ENCODE measurements at places on chromosomes 4 and X.
A peak's percentile ranks its signal among the peaks of the same experiment; 100 is the strongest.

DNA sequence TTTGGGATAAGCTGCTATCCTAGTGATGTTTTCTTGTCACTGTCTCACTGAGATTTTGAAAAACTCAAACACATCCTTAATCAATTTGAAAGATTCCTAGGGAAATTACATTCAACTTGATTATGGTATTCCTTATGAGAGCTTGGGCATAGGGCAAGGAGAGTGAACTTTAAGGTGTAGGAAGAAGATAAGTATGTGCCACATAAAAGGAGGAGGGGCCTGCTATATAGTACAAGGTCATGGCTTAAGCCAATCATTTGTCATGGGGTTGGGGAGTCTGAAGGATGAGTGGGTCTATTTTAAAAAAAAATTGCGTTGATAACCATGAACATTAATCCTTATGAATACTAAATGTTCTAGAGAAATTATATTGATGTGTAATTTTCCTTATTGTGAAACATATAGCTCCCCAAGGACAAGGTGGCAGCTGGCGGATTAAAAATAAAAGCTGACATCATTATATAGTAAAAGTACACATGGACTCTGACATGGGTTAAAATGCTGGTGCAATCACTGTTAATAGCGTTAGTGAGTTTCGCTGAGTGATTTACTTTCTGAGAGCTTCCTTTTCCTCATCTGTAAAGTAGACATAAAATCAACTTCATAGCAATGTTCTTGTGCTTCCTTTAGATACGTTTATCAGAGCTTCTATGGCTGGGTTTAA, 17.4 kb downstream of the GALNT7 start:
- DNase-seq = peak; percentile 84

GRCh38 chrX:135535077-135535940, 14.8 kb downstream of the INTS6L start:
- no peak for DNase-seq

DNA sequence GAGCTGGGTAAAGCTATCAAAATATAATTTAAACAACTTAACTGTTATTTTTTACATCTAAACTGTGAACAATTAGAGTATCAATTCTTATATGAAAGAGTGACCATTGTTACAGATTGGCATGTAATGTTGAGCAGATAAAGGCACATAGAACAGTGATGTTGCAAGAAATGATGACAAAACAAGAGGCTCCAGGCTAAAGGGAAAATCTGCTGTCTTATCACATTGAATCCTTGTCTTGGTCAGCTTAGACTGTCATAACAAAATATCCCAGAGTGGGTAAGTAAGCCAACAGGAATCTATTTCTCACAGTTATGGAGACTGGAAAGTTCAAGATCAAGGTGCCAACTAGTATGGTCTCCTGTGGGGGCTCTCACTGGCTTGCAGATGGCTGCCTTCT, 154.1 kb upstream of the PPP3CA start:
- no peak for DNase-seq

GRCh38 chr4:177596035-177596434, 153.8 kb upstream of the AGA start:
- peak; percentile 26 for DNase-seq

DNA sequence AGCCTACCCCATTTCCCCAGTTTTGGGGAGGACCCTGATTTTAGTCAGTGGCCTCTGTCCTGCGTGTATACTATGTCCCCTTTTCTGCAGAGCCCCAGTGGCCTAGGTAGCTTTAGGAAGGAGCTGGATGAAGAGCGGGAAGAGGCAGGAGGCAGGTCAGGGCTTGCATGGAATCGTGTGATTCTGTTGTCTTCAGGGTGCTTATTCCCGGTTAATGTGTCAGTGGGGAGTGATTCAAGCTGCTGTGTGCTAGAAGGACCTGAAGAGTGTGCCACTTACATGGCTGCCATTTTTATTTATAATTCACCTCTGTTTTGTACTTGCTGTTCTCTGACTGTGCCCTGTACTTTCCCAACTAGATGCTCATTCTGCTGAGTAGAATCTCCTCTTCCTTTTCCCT, 127.3 kb upstream of the AMOT start:
- no peak for DNase-seq

- peak; percentile 21 for DNase-seq
Observed at GRCh38 chrX:76427560-76428242, at the start of gene MAGEE1. Gene MAGEE1, plus strand, starts transcription at chrX:76427710. Its CDS starts 221 bp downstream, at chrX:76427931.

DNA sequence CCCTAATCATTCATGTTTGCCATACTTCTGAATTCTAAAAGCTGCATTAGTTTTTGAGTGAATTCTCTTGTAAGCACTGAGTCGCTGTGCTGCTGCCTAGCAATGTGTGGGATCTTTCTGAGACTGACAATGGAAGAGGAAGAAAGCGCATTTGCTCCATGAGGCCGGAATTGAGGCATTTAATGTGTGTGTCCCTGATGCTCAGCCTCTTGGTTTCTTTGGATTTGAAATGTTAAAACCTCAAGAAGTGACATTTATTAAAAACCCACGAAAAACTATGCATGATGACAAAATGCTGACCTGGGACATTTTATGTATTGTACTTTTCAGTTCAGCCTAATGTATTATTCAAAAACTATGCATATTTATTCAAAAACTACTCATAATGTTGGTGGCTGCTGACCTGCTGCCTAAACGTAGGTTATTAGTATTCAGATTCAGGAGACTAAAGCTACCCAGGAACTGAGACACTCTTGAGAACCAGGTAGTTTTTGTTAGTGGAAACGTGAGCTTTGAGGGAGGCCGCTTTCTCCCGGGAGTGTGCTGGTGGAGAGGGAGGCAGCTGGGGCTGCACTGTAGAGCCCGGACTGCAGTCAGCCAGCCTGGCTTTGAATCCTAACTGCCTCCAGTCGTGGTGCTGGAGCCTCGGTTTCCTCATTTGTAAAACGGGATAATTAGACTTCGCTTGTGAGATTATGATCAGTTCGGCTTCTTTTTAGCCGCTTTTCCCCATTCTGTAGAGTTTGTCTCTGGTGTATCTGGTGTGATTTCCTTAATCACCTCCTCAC, 11.3 kb downstream of the RGS12 start:
- DNase-seq = no peak

DNA sequence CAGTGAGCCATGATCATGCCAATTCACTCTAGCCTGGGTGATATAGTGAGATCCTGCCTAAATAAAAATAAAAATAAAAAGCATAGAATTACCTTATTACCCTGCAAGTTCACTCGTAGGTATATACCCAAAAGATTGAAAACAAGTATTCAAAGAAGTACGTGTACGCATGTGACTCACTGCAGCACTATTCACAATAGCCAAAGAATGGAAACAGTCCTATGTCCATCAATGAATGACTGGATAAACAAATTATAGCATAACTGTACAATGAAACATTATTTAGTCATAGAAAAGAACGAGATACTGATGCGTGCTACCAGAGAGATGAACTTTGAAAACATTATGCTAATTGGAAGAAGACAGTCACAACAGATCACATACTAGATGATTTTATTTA, 204.6 kb upstream of the DIAPH2 start:
- DNase-seq = no peak

GRCh38 chr4:75432683-75433082, 81.5 kb downstream of the RCHY1 start:
- peak; percentile 45 for DNase-seq

DNA sequence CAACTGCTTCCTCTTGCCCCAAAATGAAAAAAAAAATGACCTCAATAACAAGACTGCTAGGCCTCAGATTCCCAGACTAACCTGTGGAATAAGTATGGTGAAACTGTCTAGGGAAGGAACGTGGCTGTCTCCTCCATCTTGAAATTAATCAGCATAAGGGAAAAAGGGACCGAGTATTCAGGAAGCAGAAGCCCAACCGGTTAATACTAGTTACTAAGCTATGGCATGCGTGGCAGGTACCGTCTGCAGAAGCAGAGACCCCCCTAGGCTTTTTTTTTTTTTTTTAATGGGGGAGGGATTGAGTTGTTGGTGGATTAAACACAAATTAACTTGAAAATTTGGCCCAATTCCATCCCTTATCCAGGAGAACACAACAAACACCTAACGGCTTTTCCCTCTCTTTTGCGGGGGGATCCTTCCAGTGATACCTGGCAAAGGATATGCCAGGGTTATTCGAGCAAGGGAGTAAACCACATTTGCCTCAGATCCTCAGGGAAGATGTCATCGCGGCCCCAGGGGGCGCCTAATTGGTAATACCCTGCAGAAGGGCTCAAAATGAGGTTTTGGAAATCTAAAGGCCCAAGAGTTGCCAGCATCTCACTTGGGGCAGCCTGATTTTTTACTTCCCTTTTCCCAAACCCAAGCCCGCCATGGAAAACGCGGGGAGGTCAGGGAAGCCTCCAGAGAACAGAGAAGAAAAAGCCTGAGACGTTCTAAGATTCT, 893 bp downstream of the RLIM start:
- peak; percentile 30 for DNase-seq

DNA sequence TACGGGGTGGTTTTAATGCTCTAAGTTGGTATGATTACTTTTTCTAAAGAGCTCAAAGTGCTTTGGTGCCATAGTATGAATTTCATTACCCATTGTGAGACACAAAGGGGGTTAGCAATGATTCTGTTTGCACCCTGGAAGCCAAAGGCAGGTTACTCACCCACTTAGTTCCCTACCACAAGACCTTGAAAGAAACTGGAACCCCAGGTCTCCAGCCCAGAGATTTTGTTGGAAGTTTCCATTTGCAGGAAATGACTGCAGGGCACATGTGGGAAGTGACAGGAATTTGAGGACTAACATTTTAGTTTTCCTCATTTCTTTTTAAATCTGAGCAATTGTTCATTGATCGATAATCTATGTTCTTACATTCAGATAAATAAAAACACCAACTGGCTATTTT, 1.8 kb upstream of the HS3ST1 start:
- no peak for DNase-seq

- no peak for DNase-seq
Observed at GRCh38 chrX:96181605-96182004, 503.0 kb upstream of the DIAPH2 start.

DNA sequence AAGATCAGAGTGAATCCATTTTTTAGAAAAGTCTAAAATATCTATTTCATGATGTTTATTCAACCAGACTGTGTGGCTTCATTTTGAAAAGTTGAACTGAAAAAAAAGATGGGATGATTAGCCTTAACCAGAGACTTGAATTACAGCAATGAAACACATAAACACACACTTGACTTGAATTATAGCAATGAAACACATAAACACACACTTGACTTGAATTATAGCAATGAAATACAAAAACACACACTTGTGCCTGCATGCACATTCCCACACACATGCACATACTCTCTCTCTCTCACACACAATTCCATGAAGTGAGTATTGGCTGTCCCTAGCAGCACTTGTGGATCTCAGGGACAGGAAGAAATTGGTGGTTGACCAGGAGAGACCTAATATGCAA, 286.8 kb downstream of the USP46 start:
- no peak for DNase-seq

DNA sequence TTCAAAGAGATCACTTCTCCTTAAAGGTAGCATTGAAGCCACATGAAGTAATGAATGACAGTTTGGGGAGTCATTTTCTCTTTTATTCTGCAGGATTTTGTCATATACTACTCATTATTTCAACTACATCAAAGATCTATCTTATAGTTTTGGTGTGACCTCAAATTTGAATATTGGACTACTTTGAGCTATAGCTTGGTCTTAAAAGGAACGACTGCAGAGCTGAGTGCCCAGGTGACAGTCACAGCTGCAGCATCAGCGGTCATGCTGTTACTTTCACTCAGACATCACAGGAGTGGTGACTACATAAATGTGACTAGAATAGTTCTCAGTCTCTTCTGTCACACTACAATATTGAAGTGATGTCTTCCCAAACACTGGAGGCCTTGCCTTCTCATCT, 10.7 kb upstream of the SPCS3 start:
- DNase-seq = no peak

DNA sequence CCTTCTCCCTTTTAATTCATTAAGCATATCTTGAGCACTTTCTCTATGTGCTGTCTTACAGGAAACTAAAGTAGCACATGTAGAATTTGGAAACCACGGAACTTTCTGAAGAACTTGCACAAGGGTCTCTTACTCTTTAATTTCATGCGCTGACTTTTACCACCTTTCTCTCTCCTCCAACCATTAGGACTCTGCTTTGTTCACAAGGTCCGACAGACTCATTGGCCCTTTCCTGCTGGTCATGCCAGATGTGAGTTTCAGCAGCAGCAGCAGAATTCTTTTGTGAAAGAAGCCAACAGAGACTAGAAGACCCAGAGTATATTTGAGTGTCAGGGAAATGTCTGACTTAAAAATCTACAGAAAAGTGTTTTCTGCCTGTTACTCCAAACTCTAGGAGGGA, 207.1 kb downstream of the GUCY2F start:
- no peak for DNase-seq

GRCh38 chrX:1029494-1029893, 183.0 kb downstream of the CRLF2 start:
- DNase-seq = no peak

- DNase-seq = no peak
Observed at GRCh38 chr4:86976801-86977485, 42.1 kb downstream of the AFF1 start.

GRCh38 chr4:51942108-51942832, 77.9 kb downstream of the LRRC66 start:
- no peak for DNase-seq

- DNase-seq = no peak
Observed at GRCh38 chr4:74948236-74948635, 15.3 kb downstream of the PARM1 start.

GRCh38 chrX:100642290-100642689, 1.7 kb upstream of the SRPX2 start:
- no peak for DNase-seq

DNA sequence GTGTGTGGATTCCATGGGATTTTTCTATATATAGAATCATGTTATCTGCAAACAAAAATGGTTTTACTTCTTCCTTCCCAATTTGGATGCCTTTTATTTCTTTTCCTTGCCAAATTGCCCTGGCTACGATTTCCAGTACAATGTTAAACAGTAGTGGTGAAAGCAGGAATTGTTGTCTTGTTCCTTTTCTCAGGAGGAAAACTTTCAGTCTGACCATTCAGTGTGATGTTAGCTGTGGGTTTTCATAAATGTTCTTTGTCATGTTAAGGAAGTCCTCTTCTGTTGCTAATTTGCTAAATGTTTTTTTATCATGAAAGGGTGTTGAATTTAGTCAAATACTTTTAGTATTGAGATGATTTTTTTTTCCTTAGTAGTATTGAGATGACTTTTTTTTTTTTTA, 10.9 kb downstream of the SAP30 start:
- no peak for DNase-seq

GRCh38 chr4:158814636-158815330, 46.0 kb downstream of the FNIP2 start:
- no peak for DNase-seq

GRCh38 chrX:134745636-134746409, 87.6 kb upstream of the PLAC1 start:
- no peak for DNase-seq

DNA sequence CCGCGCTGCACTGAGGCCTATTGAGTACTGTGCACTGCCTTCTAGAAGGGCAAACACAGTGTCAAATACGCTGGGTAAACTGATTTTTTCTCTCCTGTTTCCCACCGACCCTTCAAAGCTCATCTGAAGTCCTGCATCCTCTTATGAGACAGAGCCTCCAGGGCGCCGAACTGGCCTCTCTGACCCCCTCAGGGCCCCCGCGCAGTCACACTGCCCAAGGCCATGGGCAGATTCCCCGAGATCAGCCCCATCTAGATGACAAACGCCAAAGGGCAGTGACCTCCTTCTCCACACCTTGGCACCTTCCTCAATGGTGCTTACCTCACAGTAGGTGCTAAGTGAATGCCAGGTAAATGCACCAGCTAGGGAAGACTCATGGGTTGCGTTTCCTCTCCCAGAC, 34.4 kb downstream of the CHST7 start:
- DNase-seq = no peak
